ENCODE measurements at places on chromosomes 7 and 10. TPM values are rescaled to one million over a fixed set of nuclear protein-coding genes. Genes with fewer than 3 reads are reported as not detected.

DNA sequence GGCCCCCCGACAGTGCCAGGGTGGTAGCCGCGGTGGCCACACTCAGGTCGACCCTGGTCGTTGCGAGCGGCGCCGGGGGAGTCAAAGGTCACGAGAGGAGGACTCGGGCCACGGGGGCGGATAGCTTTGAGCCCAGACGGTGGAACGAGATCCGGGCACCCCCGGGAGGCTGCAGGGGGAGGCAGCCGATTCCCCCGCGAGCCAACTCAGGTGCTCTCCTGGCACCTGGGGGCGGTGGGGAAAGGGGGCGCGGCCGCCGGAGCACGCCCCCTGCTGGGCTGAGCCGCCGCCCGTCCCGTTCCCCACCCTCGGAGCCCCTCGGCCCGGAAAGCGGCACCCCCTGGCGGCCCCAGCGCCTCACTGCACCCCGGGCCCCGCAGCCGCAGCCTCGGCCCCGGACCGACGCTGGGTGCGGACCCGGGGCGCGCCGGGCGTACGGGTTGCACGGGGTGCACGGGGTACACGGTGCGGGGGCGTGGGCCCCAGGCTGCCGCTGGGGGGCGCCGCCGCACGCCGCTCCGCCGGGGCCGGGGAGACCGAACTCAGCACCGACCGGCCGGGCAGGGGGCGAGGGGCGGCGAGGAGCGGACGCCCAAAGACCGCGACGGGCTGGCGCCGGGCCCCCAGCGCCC lies 521 bp upstream of the NYAP1 start:
- DNase-seq = no peak

Gene OR2A5
- not detected for total RNA-seq

GRCh38 chr7:143497008-143497795 lies 19.5 kb downstream of the TAS2R41 start:
- no peak for DNase-seq

GRCh38 chr10:9550810-9551209 lies 1466.9 kb upstream of the CELF2 start:
- DNase-seq = no peak

- no peak for DNase-seq
Observed at GRCh38 chr10:97705006-97705670, 8.4 kb upstream of the MARVELD1 start.

DNA sequence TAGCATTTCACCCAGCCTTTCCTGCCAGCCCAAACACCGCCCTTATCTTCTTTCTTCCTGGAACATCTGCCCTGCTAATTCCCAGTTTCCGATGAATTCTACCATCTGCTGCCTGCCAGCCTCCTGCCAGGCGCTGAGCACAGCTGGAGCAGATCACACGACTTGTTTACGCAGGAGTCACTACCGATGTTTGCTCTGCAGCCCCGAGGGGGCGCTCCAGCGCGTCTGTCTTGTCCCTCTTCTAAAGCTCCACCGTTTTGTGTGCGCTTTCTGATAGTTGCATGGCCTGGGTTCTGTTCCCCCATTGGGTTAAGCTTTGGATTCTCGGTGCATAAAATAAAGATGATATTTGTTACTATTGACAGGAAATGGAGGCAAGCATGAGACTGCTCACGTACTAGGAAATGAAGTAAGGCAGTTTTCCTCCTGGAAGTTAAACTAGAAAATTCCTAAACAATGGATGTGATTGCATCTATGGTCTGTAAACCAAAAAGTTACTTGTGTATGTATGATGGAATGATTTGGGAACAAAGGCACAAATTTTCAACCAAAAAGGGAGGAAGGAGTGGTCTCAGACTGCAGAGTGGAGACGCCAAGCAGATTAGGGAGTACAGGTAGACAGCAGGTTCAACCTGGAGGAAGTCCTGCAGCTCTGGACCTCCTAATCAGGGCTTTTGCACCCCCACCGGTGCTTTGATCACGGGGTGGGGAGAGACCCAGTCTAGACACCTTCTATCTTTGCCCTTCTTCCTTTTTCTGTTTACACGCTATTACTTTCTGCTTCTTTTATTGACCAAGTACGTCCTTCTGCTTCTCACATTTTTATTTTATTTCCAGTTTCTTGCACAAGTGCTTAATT lies 2.2 kb upstream of the RBM17 start:
- peak; percentile 56 for DNase-seq

GRCh38 chr7:80249619-80250295 lies 115.1 kb downstream of the GNAI1 start:
- no peak for DNase-seq

DNA sequence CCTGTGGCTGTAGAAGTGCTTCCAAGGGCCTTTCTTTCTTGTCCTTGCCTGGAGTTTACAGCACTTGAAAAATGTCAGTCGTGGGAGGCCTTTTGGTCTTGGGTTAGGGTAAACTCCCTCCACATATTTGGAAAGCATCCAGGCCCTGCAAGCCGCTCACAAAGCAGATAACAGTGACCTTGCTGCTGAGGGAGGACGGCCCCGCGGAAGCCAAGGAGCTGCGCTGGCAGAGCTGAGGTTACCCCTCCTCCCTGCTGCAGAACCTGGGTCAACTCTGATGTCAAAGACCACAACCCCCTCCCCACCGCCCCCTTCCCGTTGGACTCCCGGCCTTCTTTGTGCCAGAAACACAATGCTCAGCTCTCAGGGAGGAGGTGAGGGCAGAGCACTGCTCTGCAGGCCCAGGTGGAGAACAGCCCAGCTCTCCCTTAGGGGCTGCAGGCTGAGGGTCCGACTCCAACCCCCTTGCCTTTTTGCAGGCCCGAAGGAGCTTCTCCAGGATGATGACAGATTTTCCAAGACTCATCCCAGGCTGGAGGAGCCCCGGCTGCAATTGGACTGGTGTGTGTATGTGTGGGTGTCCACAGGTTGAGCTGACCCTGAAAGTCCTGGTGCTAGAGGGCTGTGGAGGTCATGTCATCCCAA lies 957.6 kb upstream of the ZNF722 start:
- no peak for DNase-seq
